Stimulated activated CD4-positive, alpha-beta T cell treated with anti-CD3 and anti-CD28 coated beads, Interleukin-1b, Interleukin-23, amount 100 ng/mL, for 1 hour (primary cell): ENCODE measurements at places on chromosomes 2 and 18.

GRCh38 chr2:161208527-161209139, 48.4 kb downstream of the TANK start:
- no peak for DNase-seq

DNA sequence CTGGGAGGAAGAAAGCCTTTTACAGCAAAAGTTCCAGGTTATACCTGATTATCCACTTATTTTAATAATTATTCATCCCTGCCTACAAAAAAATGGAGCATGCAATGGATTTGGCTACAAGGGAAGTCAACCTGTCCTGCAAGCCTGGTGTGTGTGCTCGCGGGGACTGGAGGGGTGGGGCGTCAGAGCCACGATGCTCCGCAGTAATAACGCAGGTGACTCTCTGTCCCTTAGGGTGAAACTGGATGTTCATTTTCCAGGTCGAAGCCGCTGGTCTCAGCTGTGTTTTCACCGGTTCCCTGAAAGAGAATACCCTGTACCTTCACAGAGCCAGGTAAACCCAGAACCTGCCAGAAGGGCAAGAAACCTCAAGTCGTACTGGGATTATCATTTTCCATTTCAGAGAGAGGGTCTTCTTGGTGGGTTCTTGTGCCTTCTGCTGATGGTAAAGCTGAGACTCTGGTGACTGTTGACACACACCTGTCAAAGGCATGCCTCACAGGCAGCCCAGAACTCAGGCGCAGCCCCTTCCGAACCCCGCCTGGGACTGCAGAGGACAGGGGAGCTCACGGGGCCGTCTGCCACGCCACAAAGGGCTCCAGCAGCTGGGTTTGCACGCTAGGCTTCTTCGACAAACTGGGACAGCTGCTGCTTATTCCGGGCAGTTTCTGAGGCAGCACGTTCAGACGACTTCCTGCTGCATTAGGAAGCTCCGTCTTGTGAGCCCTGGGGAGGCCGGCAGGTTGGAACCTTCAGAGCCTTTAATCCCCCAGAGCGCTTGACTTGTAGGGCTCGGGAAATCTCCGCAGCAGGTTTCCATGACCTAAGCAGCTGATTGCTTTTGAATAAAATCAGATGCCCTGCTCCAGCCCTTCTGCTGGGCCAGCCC, 58.6 kb downstream of the KCNG2 start:
- no peak for DNase-seq

GRCh38 chr2:160317181-160318099, 117.4 kb upstream of the ITGB6 start:
- DNase-seq, result no peak

DNA sequence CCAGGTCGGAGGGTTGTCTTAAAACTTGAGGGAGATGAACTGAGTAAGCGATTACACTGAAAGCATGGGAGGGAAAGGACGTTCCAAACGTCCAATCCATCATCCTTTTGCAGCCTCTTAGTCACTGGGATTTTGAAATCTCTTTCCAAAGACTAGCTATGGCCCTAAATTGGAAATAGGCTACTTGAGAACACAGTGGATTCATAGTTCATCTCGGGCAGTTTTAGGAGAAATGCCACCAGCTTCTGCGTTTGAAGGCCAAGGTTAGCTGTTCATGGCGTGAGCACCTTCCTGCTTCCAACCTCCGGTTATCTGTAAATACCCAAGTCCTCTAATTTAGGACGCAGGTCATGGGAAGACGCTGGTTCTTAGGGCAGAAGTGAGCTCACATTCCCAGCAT, 821 bp upstream of the EML6 start:
- no peak for DNase-seq

DNA sequence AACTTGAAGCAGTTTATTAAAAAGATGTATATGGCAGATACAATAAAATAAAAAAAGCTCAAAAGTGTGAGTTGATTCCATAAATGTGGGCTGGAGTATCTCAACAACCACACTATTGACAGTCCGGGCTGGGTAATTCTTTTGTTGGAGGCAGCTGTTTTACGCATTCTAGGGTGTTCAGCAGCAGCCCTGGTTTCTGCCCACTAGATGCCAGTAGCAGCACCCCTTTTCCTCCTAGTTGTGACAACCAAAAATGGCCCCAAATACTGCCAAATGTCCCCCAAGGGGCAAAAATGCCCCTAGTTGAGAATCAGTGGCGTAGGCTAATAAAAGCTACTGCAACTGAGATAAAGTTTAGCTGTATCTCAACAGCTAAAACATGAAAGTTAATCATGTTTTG, 44.8 kb downstream of the CHMP3 start:
- no peak for DNase-seq

- DNase-seq, result no peak
Measured at GRCh38 chr2:37471994-37472393, 127.6 kb downstream of the QPCT start.

DNA sequence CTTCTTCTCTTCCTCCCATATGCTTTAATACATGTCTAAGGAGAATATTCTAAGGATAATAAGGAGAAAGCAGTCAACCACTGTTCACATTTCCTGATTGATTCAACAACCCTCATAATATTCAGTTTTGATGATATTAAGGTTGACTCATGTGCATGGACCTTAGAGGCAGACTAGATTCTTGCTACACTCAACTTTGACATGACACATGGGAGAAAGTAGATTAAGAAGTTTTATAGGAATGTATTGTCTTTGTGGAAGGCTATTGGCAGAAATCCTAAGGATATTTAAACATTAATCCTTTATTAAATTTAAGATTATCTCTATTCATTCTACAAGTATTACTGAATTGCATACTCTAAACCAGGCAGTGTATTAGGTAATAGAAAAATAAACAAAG, 309.1 kb upstream of the CYRIA start:
- DNase-seq, result no peak
